Activated T-cell treated with anti-CD3 and anti-CD28 coated beads, Interleukin-2, amount 50 U/mL, for 48 hours (primary cell): ENCODE measurements at places on chromosomes 12 and 14.

DNA sequence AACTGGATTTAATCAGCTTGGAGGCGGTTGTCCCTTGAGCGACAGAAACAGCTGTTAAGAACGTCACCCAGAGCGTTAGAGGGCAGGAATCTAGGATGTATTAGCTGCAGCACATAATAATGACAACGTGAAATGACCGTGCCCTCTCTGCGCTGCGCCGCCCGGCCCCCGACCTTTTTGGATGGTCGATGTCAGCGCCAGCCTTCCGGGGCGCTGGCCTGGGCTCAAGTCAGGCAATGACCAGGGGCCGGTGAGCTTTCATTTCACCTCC lies 427 bp upstream of the TMEM120B start:
- DNase-seq: no peak

DNA sequence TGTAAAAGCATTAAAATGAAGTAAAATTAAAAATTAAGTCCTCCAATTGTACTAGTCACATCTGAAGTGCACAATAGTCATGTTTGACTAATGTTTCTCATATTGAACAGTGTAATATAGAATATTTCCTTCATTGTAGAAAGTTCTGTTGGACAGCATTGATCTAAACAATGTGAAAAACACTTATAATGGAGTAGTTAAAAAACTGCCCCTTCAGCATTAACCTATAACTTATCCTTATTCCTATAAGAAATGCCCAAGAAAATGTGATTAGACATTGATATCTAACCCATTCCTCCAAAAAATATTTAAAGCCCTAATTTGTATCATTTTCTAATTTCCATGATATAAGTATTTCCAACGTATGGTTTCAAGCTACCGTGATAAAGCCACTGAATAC lies 210.7 kb downstream of the RASSF9 start:
- no peak for DNase-seq

DNA sequence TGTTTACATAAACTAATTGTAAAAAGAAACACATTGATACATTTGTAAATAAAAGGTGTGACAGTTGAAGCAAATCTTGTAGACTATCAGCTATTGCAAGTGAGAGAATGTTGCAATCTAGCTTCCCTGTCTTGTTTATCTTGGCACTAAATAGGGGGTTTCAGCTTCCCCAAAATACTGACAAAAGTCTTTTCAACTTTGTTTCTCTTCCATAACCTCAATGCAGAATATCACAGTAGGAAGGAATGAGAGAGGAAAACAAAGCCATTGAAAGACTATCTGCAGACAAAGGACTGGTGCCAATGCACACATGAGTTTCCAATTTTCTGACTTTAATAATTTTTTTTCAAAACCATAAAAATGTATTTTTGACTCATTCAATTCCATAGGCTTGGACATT lies 886.2 kb upstream of the MGAT4C start:
- no peak for DNase-seq

DNA sequence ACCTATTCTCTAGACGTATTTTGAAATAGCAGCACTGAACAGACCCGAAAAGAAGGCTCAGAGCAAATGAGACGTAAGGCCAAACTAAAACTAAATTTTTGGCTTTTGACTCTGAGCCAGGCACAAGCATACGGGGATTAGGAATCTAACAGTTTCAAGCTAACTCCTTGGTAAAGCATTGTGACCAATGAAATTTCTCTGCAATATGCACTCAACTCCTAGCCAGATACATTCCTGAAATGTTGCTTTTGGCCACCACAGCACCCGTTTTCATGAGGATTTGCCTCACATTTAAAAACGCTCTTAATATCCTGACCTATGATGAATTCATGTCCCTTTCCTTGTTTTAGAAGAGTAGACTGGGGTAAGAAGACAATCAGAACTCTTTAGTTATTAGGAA lies 53.1 kb upstream of the NPFF start:
- DNase-seq: no peak

DNA sequence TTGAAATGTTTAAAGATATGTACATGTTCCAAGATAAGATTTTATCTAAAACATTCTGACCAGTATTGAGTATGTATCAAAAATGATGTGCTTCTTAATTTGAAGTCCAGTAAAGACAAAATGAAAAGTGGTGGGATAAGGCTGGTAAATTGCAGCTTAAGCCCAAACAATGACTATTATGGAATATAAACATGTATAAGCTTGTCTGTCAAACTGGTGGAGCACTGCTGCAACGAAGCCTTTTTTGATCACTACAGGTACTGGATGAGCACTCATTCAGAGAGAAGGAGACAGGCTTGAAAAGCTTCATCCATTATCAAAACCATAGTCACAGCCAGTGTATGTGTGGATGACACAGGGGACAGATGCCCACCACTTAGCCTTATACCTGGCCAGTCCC lies 138.4 kb downstream of the ATP23 start:
- no peak for DNase-seq

- no peak for DNase-seq
These were observed 63.5 kb downstream of the NINJ2 start for GRCh38 chr12:599756-600155.

GRCh38 chr12:24600551-24600950 lies 348.4 kb downstream of the BCAT1 start:
- DNase-seq: no peak

DNA sequence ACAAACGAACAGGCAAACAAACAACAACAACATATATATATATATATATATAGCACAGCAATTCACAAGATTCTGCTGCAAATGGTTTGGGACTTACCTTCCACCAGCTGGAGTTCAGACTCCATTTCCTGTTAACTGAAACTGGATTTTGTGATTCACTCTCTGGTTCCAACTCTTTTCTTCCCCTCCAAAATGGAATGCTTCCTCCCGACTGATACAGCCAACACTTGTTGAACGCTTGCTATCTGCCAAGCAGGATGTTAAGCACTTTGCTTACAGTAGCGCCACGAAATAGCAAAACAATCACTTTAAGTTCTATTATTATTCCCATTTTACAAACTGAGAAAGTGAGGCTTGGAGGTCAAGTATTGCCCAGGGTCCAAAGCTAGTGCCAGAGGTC lies 116.0 kb upstream of the TMEM132C start:
- no peak for DNase-seq
